Esophagus squamous epithelium (tissue), 5 donors: ENCODE measurements at places on chromosomes 2 and 18. TPM values are rescaled to one million over a fixed set of nuclear protein-coding genes. Genes with fewer than 3 reads are reported as not detected.
A peak's percentile ranks its signal among the peaks of the same experiment; 100 is the strongest.

DNA sequence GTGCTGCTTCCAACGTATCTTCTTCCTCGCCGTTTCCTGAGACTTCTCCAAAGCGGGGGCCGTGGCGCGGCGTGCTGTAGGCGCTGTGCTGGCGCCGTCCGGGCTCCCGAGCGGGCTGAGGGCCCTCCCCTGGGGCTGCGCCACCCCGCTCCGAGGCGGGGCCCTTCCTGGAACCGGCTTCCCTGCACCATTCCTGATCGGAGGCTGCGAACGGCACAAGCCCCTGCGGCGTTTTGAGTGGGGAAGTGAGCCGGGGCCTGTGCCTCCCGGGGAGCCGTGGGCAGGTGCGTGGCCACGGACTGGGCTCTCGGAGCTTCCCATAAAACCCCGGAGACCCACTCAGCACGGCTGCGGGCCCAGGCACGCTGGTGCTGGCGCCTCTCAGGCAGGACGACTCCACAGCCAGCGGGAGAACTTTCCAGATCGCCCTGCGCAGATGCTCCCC is 74.7 kb downstream of the PSMG2 start:
- no peaks in the 10 kb centered on the region for H3K27me3 ChIP-seq
- no peaks in the 10 kb centered on the region for H3K36me3 ChIP-seq
- H3K4me1 ChIP-seq = no peaks in the 10 kb centered on the region
- no peak overlapping the region for H3K27ac ChIP-seq

- no peaks in the 10 kb centered on the region for H3K36me3 ChIP-seq
- H3K4me1 ChIP-seq = peaks cover 56% of the 10 kb centered on the region
Measured at GRCh38 chr2:96951125-96951654, 35.2 kb downstream of the FAM178B start.

Gene EGR4
- not detected for total RNA-seq

- no peak for DNase-seq
- no peaks in the 10 kb centered on the region for H3K4me1 ChIP-seq
- no peaks in the 10 kb centered on the region for H3K36me3 ChIP-seq
- H3K4me3 ChIP-seq = no peak overlapping the region
Measured at GRCh38 chr2:26701596-26701995, 9.1 kb downstream of the KCNK3 start.

Gene CCL20
- 3.6 TPM for total RNA-seq

GRCh38 chr2:125837128-125837527 is 818.8 kb upstream of the GYPC start:
- no peak overlapping the region for H3K27ac ChIP-seq
- H3K27me3 ChIP-seq = no peaks in the 10 kb centered on the region
- H3K36me3 ChIP-seq = no peaks in the 10 kb centered on the region

DNA sequence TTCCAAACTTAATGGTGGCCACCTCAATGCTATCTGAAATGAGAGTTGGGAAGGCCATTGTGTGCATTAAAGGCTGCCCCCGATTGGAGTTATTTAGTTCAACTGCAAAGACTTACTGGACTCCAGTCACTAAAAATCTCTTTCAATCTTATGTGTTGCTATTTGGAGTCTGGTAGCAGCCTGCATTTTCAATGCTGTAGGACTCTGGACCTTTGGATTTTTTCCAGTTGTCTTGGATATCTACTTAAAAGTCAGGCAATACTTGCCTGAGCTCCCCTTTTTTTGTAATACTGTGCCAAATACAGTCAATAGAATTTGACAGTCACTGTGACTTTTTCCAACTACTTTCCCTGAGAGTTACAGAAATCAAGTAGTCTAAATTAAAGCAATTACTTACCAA is 281.9 kb downstream of the TRIB2 start:
- H3K27ac ChIP-seq = no peak overlapping the region
- H3K4me1 ChIP-seq = no peaks in the 10 kb centered on the region
- H3K4me3 ChIP-seq = no peak overlapping the region
- H3K36me3 ChIP-seq = no peaks in the 10 kb centered on the region
- H3K27me3 ChIP-seq = no peaks in the 10 kb centered on the region

GRCh38 chr18:24538414-24539264 is 78.2 kb downstream of the HRH4 start:
- no peaks in the 10 kb centered on the region for H3K36me3 ChIP-seq
- H3K4me1 ChIP-seq = no peaks in the 10 kb centered on the region
- H3K27me3 ChIP-seq = no peaks in the 10 kb centered on the region

DNA sequence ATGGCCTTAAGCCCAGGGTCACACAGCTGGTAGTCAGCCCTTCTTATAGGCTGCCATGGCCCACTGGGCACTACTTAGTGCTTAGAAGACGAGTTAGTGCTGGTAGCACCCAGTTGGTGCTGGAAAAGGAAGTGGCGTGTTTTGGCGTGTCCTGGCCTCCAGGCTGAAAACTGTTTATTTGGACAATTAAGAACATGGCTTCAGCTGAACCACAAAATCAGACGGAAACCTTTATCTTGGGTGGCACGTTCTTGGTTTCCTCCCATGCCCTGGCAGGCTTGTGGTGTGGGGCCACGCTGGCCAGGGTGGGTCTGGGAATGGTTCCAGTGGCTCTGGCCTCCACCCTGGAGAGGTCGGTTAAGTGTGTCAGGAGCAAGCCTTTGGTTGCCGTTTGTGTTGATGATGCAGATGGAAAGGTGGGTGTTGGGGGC is 141.5 kb upstream of the HAAO start:
- no peak for DNase-seq
- peaks cover 96% of the 10 kb centered on the region for H3K4me1 ChIP-seq
- H3K27me3 ChIP-seq = no peaks in the 10 kb centered on the region
- H3K27ac ChIP-seq = peak overlapping the region; percentile 91
- H3K4me3 ChIP-seq = no peak overlapping the region

Gene CD8B
- 5.5 TPM for total RNA-seq

- no peak overlapping the region for H3K4me3 ChIP-seq
- no peak for DNase-seq
- no peaks in the 10 kb centered on the region for H3K27me3 ChIP-seq
- no peaks in the 10 kb centered on the region for H3K36me3 ChIP-seq
- peak overlapping the region; percentile 79 for H3K27ac ChIP-seq
Measured at GRCh38 chr2:11753452-11753885, 7.0 kb downstream of the LPIN1 start.

GRCh38 chr2:121161272-121161671 is 123.7 kb downstream of the TFCP2L1 start:
- H3K27ac ChIP-seq = no peak overlapping the region
- H3K27me3 ChIP-seq = no peaks in the 10 kb centered on the region
- no peak for DNase-seq

Gene HAAO
- total RNA-seq = 10.5 TPM

Gene SP140
- total RNA-seq = 0.92 TPM

DNA sequence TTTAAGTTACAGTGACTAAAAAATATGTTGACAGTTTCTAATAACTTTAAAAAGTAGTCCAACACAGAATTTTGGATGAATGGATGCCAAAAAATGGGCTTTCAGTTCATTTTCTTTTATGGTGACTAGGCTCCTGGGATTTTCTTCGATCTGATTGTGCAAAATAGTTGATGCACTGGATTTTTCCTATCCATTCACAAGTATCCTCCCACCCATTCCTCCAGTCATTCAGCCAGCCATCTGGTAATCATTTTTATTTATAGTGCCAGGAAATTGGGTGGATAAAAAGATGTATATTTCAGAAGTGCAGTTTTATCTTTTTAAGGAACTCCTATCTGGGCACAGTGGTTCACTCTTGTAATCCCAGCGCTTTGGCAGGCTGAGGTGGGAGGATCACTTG is 175.1 kb downstream of the PTPRM start:
- H3K27me3 ChIP-seq = no peaks in the 10 kb centered on the region
- no peak for DNase-seq
- H3K36me3 ChIP-seq = no peaks in the 10 kb centered on the region
- peaks cover 4% of the 10 kb centered on the region for H3K4me1 ChIP-seq

DNA sequence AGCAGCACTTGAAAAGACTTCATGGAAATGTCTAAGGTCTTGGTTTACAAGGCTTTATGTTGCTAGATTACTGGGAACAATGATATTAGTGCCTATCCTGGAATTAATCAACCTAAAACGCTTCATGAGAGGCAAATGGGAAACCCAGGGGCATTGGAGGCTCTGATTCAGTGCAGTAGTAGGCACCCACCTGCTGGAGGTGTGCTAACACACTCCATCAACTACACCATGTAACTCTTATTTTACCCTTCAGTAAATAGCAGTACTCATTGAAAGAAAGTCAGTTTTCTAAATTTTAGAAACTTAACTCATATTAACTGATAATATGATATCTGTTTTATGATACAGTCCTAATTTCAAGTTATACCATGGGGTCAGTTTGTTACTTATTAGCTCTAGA is 17.4 kb upstream of the HNRNPA3 start:
- H3K4me1 ChIP-seq = no peaks in the 10 kb centered on the region
- no peaks in the 10 kb centered on the region for H3K36me3 ChIP-seq
- DNase-seq = no peak
- no peak overlapping the region for H3K4me3 ChIP-seq
